ENCODE measurements at places on chromosomes 5 and 9.

GRCh38 chr5:122110987-122111386 lies 18.4 kb upstream of the ZNF474 start:
- no peak for DNase-seq

GRCh38 chr9:128231638-128232527 lies 28.7 kb downstream of the DNM1 start:
- no peak for DNase-seq

- DNase-seq = no peak
Observed at GRCh38 chr9:128053560-128053959, 13.6 kb downstream of the NAIF1 start.

DNA sequence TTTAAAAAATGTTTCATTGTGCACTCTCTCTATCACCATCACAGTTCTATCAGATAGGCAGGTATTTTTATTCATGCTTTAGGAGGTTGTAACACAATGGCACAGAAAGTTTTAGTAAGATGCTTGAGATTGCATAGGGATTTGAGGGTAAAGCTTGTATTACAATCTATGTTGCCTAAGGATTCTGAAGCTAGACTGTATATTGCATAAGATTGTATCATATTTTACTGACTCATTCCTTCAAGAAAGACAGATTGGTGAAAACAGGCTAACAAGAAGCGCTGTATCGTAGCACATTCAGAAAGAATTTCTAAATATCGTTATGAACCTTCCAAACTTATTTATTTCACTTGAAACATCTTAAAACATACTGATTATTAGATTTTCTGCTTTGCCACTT lies 577.7 kb downstream of the EBF1 start:
- DNase-seq = no peak

- no peak for DNase-seq
Observed at GRCh38 chr5:137218896-137219295, 280.2 kb downstream of the SPOCK1 start.

DNA sequence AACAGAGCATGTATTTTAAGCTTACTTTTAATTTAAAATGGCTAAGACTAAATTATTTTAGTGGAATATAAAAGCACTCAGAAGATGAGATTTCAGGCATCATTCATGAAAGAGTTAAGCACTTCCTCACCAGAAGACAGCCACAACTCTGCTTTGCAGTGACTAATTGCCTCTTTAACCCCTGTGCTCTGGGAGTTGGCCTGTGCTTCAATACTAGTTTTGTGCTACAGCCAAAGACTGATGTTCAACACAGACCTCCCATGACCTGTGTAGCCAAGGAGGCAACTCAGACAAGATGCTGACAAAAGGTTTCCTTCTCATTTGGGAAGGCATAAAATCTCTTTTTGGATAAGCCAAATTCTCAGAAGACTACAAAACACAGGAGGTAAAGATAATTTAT lies 353.5 kb downstream of the FBXL17 start:
- DNase-seq = no peak

DNA sequence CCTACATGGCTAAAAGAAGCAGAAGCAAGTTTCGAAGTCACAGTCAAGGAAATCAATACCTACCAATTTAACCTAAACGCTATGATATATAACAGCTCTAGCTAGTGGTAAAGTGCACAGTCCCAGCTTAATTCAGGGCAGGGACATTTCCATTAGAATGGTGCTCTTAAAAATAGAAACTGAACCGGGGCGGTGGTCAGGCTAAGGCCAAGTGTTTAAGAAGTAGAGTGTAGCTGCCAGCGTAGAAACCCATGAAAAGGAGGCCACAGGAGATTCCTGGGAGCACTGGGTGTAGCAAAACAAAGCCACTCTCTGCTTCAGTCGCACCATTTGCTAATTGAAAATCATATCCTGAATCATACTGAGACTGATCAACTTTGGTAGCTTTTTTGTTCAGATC lies 28.8 kb downstream of the PPIC start:
- no peak for DNase-seq

- no peak for DNase-seq
Observed at GRCh38 chr9:125472926-125473701, 211.5 kb downstream of the GAPVD1 start.

DNA sequence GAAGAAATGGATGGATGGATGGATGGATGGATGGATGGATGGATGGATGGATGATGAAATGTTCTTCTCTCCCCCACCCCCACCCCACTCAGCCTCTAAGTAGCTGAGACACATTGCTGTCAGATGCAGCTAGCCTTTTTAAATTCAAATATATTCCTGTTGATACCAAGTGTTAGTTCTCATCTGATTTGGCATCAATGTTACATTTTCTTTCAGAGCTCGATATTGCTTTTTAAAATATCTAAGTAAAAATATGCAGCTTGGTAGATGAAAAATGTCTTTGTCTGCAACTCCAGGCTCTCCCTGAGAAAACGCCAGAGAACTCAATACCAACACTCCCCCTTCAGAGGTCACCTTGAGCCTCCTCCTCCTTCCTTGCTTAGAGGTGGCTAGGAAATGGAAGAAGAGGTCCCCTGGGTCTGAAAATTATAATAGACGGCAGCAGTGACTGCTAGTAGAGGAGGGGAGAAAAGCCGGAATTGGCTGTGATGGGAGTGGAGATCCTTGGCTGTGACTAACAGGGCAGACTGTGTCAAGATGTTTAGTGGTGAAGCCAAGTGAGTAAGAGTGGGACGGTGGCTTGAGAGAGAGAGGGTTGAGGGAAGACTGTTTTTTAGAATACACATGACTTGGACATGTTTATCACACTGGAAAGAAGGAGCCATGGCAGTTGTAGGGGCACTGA lies 156.0 kb downstream of the ZNF462 start:
- DNase-seq = no peak

- no peak for DNase-seq
Observed at GRCh38 chr5:39099831-39100230, 25.6 kb upstream of the RICTOR start.

- DNase-seq = peak; percentile 82
Observed at GRCh38 chr5:83473346-83474160, 2.0 kb downstream of the VCAN start.

DNA sequence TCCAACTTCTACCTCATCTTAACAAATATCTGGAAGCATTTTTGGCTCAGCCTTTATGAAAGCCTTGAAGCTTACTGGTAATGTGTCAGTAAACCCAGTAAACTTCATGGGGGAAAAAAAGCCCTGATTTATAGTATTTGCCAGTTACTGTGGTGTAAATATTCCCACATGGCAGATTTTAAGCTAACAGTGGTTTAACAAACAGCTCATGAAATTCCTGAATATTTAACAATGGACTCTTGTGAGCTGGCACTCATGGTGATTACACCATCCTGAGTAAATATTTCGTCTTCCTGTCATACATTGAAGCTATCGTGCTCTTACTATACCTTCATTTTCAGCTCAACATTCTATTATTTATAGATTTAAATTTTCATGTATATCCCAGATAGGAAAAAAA lies 57.0 kb upstream of the ACOT12 start:
- no peak for DNase-seq

DNA sequence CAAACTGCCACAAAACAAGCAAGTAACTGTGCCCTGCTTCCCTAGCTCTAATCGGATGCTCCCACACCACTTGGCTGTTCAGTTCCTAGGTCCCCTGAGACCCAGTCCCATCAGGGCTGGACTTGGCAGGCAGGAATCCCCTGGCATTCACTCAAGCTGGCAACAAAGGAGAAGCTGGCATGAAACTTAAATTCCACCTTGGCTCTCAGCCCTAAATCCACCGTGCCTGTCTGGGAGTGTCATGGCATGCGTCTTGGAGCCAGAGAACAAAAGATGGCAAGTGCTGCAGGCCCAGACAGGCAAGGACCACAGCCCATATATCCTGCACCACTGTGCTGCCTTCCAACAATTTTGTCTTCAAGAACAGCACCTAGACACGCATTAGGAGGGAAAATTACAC lies 38.2 kb downstream of the ETF1 start:
- no peak for DNase-seq

DNA sequence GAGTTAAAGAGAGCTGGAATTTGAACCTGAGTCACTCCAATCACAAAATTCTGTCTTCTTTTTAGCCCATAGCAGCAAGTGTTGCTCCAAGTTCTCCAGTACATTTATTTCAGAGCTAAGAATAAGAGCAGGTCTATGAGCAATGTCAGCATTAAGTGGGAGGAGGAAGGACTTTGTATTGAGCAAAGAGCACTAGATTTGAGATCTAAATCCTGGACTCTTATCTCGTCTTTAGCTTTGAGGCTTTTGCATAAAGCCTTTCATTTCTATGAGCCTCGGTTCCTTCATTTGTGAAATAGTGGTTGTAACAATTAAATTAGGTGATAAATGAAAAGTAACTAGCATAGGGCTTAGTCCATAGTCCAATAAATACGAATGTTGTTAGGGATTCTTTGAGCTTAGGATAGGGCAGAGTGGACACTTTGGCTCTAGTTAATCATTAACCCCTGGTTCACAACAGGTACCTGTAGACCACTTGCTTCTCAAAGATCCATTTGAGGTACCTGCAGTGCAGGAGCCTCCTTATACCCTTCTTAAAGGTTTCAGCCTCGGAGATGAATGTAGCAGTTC lies 464.1 kb upstream of the KLF4 start:
- DNase-seq = no peak

DNA sequence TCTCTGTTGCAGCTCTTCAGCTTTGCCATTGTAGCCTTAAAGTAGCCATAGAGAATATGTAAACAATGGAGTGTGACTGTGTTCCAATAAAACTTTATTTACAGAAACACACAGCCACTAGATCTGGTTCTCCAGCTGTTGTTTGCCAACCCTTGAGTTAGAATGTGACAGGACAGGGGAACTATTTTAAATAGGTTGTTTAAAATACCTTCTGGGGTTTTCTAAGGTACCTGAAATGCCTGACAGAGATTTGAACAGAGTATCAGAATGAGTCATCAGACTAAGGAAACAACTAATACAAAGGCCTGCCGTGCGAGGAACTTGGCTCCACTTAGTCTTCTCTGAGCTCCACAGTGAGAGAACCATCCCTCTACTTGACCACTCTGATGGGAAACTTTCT lies 85.4 kb downstream of the HSD17B4 start:
- no peak for DNase-seq

DNA sequence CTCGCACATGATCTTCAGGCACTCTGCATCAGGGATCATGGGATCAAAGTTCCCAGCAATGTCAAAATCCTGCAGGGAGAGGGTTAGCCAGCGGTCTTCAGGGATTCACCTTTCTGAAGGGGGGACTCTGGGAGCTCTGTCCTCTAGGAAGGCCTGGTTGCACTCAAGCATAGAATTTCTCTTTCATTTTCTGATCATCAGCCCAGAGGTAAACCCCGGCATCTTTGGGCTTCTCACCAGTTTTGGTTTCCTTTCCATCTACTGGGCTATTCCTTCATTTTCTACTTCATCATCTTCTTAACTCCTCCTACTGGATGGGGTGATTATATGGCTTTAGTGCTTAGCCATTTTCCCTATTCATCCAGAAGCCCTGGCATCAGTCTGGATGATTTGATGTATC lies 4.6 kb upstream of the DND1 start:
- DNase-seq = no peak

GRCh38 chr9:126756876-126757415 lies 47.9 kb upstream of the ZBTB43 start:
- no peak for DNase-seq

DNA sequence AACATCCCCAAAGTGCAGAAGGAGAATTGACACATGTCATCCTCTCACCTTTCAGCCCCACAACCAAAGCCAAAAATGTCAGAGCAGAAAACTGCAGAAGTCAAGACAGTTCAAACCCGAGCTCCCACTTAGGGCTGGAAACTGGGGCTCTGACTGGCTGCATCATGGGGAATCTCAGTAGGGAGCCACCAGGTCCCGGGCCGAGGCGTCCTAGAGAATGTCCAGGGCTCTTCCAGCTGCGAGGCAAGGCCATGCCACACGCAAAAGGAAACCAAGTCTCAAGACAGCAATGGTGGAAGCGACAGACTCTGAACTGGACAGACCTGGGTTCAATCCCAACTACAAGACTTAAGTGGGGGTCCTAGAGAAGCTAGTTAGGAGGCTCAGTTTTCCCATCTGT lies 13.8 kb downstream of the SH3PXD2B start:
- no peak for DNase-seq

DNA sequence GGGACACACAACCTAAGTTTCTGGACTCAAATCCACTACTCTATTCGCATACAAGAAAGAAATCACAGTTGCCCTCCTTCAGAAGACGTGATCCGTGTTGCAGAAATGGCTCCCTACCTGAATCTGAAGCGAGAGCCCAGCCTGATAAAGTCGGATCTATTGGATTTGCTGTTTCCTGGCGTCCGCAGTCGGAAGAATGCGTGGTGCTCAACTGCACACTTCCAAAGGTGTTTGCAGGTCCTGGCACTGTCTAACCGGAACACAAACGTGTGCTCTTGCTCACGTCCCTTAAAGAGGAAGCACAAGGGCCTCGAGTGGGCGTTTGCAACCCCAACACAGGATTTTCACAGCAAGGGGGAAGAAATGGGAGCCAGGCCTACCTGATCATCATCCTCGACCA lies 65.5 kb downstream of the EPB41L4B start:
- no peak for DNase-seq

DNA sequence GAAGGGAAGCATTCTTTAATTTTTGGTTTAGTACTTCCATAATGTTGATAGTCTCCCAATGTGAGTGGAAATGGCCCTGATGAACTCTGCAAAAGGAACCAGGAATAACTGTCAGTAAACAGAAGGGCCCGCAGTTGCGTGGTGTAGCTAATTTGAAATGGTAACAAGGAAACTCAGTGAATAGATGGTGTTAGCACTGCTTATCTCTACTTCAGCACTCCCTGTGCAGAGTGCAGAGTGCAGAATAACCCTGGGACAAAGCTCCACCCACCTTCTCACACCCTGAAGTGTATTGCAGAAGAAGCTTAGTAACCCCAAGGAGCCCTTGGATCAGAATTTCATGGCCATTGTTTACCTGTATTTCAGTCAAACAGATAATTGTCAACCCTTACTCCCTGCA lies 158.9 kb downstream of the PCSK5 start:
- no peak for DNase-seq

- no peak for DNase-seq
Observed at GRCh38 chr9:93683331-93684134, 107.1 kb downstream of the PHF2 start.

GRCh38 chr5:15783734-15784133 lies 283.8 kb downstream of the FBXL7 start:
- DNase-seq = no peak

DNA sequence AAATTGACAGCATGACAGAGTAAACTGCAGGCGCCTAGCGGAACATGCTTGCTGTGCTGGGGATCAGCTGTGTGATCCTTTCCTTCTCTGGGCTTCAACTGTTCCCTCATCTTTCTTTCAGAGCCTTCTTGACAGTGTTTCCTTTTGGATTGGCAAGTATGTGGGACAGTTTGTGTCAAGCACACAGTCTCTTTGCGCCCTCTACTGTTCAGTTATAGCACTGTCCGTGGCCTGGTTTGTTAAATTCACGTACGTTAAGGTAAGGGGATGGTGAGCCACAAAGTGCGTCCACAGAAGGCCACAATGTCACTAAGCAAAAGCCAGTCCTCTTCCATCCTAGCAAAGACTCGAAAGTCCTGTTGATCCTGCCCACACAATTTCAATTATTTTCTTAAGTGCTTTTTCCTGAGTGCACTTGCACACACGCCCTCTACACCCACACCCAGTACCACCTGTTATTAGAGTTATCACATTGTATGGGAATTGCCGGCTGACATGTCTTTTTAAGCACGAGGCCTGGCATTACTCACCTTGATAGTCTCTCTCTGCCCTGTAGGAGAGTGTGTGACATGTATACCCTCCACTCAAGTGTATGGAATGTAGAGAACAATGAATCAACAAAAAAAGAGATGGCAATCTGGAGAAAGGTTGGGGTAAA lies 22.5 kb upstream of the PTPN3 start:
- peak; percentile 75 for DNase-seq

GRCh38 chr9:4375424-4376200 lies 75.7 kb upstream of the GLIS3 start:
- no peak for DNase-seq

GRCh38 chr5:38607930-38608564 lies 51.6 kb upstream of the LIFR start:
- DNase-seq = no peak
